Progenitor cell of endocrine pancreas (in vitro differentiated cells): ENCODE measurements at places on chromosomes 5 and 9. TPM values are rescaled to one million over a fixed set of nuclear protein-coding genes. Genes with fewer than 3 reads are reported as not detected.
A peak's percentile ranks its signal among the peaks of the same experiment; 100 is the strongest.

LHX2 gene
- 0.24 TPM in 1 of 2 replicates, not detected in the other for total RNA-seq

PTGES gene
- 0.19 TPM in 1 of 2 replicates, not detected in the other for total RNA-seq

GRIN1 gene
- 0.07 and 0.77 TPM in 2 replicates for total RNA-seq

LCN15 gene
- total RNA-seq, result not detected in 2 replicates

IL5 gene
- not detected in 2 replicates for total RNA-seq

ADRA1B gene
- total RNA-seq, result 0.57 and 0.71 TPM in 2 replicates

SHISAL2B gene
- 0.51 TPM in 1 of 2 replicates, not detected in the other for total RNA-seq

FCN1 gene
- not detected in 2 replicates for total RNA-seq

PCDHA9 gene
- total RNA-seq, result 3.4 and 3.8 TPM in 2 replicates

DNA sequence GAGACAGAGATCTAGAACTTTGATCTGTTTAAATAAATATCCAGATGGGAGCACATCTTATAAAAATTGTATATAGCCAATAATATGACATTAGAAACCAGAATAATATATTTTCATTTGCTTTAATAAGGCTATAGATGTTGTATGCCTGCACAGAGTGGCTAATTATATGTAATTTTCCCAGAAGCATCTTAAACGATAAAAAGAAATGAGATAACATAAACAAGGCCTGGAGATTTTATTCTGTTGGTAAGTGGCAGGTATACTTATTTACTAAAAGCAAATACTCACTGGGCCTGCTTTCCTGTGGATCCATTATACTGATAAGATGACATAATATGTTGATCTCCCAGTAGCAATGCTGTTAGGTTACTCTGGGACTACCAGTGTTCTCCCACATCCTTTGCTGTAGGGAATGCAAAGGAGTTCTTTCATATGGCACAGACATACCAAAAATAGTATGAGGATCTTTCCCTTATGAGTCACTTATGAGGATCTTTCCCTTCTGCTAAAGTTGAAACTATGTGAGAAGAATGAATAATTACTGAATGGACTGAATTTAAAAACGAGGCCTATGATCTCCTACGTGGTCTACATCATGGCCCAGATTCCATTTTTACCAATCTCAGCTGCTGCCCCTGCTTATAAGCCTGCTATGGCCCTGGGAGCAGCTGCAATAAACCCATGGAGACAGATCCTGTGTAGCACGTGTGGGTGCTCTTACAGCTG is 112.1 kb downstream of the NUDT12 start:
- no peaks in the 10 kb centered on the region for H3K4me1 ChIP-seq
- no peak for DNase-seq
- H3K27ac ChIP-seq, result no peak overlapping the region
- H3K36me3 ChIP-seq, result no peaks in the 10 kb centered on the region

DNA sequence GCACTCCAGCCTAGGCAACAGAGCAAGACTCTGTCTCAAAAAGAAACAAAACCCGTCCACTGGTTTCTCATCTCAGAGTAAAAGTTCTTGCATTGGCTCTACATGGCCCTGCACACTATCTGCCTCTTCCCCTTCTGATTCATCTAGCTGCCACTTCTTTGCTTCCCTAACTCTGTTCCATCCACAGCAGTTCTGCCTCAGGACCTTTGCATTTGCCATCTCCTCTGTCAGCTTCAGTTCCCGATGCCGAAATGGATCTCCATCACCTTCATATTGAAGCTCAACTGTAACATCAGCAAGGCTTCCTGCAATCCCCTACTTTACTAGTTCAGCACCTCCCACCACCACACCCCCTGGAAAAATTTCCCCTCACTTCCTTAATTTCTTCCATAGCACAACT is 1.2 kb upstream of the PIGO start:
- no peak overlapping the region for H3K4me3 ChIP-seq
- DNase-seq, result no peak
- peaks cover 14% of the 10 kb centered on the region for H3K36me3 ChIP-seq
- H3K27me3 ChIP-seq, result no peaks in the 10 kb centered on the region
- peaks cover 12% of the 10 kb centered on the region for H3K4me1 ChIP-seq

GRCh38 chr9:118529624-118530214 is 825.5 kb downstream of the TLR4 start:
- no peak overlapping the region for H3K4me3 ChIP-seq
- DNase-seq, result no peak
- no peaks in the 10 kb centered on the region for H3K36me3 ChIP-seq
- H3K27ac ChIP-seq, result no peak overlapping the region

- H3K4me1 ChIP-seq, result no peaks in the 10 kb centered on the region
- H3K36me3 ChIP-seq, result no peaks in the 10 kb centered on the region
- H3K4me3 ChIP-seq, result no peak overlapping the region
- no peak for DNase-seq
- no peak overlapping the region for H3K27ac ChIP-seq
These were observed 66.6 kb upstream of the SPATA31E1 start for GRCh38 chr9:87816036-87816435.

GRCh38 chr5:168347368-168348083 is 56.1 kb downstream of the WWC1 start:
- DNase-seq, result no peak
- peaks cover 69% of the 10 kb centered on the region for H3K4me1 ChIP-seq
- H3K27ac ChIP-seq, result peak overlapping the region; percentile 96
- no peaks in the 10 kb centered on the region for H3K27me3 ChIP-seq

- no peak overlapping the region for H3K27ac ChIP-seq
- no peaks in the 10 kb centered on the region for H3K36me3 ChIP-seq
- DNase-seq, result no peak
- H3K27me3 ChIP-seq, result peaks cover 7% of the 10 kb centered on the region
These were observed 37.2 kb upstream of the GRHPR start for GRCh38 chr9:37385286-37385685.

DNA sequence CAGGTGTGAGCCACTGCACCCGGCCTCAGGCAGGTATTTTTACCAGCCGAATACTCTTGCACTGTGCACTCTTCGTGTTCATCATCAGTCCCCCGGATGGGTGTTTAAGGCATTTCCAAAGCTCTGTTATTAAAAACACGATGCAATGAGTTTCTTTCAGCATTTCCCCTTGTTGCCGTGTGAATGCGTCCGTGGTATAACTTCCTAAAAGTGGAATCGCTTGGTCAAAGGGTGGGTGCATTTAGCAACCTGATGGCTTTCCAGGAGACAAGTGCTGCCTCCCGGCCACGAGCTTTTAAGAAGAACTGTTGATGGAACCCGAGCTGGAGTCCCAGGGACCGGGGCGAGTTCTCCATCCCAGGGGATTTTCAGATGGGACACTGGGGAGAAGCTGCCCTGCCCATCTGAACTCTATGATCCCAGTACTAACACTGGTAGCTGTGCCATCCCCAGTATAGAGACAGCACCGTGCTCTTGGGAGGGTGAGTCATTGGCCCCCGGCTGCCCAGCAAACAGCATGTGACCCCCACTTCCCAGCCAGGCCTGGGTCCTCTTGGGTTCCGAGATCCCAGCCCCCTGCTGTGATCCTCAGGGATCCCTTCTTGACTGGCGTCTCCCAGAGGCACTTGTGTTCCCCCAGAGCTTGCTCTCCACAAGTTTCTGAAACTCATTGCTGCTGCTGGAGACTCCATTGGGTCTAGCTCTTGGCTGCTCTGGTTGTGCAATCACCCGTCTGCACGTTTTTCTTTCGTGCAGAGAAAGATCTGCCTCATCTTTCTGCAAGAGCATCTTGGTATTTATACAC is 169.5 kb upstream of the IER5L start:
- H3K4me3 ChIP-seq, result no peak overlapping the region
- DNase-seq, result no peak
- no peaks in the 10 kb centered on the region for H3K36me3 ChIP-seq
- peaks cover 7% of the 10 kb centered on the region for H3K4me1 ChIP-seq

GRCh38 chr5:115776989-115777388 is 39.5 kb downstream of the CDO1 start:
- no peak overlapping the region for H3K4me3 ChIP-seq
- H3K36me3 ChIP-seq, result no peaks in the 10 kb centered on the region
- DNase-seq, result no peak
- no peak overlapping the region for H3K27ac ChIP-seq

DNA sequence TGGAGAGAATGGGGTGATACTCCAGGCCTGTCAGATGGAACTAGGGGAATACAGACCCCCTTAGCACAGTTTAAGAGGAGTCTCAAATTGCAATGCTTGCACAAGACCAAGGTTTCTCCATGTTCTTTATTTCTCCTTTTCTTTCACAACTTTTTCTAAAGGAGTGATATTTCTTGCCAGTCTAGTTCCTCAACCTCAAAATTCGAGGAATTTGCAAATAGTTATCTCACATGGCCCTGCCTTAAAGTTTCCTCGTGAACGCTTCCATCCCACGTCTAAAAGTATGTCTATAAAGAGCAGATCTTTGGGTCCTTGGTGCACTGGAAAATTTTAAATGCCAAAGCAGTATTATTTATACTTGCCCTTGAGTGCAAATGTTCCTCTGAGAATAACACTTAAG is 373.8 kb upstream of the KLF4 start:
- no peaks in the 10 kb centered on the region for H3K4me1 ChIP-seq
- no peak overlapping the region for H3K27ac ChIP-seq
- H3K36me3 ChIP-seq, result no peaks in the 10 kb centered on the region
- no peak overlapping the region for H3K4me3 ChIP-seq
- peaks cover 86% of the 10 kb centered on the region for H3K27me3 ChIP-seq
- DNase-seq, result no peak

DNA sequence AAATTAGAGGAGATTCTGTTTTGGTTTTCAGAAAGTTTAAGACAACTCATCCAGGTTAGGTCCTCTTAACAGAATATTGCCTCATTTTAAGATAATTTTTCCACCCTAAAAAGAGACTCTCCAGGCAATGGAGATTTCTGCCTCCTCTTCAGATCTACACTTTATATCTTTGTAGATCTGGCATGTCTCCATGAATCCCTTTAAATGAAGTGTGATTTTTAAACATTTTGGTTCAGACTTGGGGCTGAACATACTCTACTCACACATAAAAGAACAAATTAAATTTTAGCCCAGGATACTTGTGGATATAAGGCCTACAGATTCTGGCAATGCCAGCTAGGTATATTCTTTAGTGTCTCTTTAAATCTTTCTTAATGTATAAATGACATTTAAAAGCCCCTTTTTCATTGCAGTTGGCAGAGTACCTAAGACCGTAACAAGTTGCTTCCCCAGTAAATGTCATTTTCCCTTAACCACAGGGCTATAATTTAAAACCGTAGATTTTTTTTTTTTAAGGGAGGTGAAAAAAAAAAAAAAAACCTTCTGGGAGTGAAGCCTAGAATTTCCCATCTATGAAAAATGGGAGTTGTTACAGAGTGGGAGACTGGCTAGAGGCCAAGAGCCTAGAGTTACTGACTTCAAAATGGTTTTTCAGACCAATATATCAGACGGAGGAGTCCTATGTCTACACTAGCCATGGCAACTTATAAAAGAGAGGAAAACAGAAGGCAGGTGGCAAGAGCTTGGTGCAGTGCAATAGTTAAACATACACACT is 207.8 kb upstream of the TARS1 start:
- H3K27me3 ChIP-seq, result peaks cover 2% of the 10 kb centered on the region
- no peak overlapping the region for H3K4me3 ChIP-seq
- no peak overlapping the region for H3K27ac ChIP-seq
- no peak for DNase-seq
- H3K36me3 ChIP-seq, result no peaks in the 10 kb centered on the region
- H3K4me1 ChIP-seq, result peaks cover 36% of the 10 kb centered on the region

GRCh38 chr5:133309166-133309795 is 257.5 kb downstream of the HSPA4 start:
- DNase-seq, result no peak
- no peak overlapping the region for H3K4me3 ChIP-seq
- peaks cover 1% of the 10 kb centered on the region for H3K4me1 ChIP-seq
- peaks cover 5% of the 10 kb centered on the region for H3K27me3 ChIP-seq
- no peak overlapping the region for H3K27ac ChIP-seq
- no peaks in the 10 kb centered on the region for H3K36me3 ChIP-seq

- DNase-seq, result no peak
- no peaks in the 10 kb centered on the region for H3K4me1 ChIP-seq
- peaks cover 15% of the 10 kb centered on the region for H3K27me3 ChIP-seq
These were observed 22.1 kb downstream of the GFPT2 start for GRCh38 chr5:180330810-180331646.

GRCh38 chr9:108271236-108271635 is 584.5 kb downstream of the ACTL7B start:
- peak overlapping the region; percentile 93 for H3K27ac ChIP-seq
- no peaks in the 10 kb centered on the region for H3K36me3 ChIP-seq
- no peak for DNase-seq
- no peak overlapping the region for H3K4me3 ChIP-seq
- peaks cover 45% of the 10 kb centered on the region for H3K4me1 ChIP-seq
